Activated T-helper 1 cell treated with Interleukin-2 at 50 U/mL for 16 hours (primary cell): ENCODE measurements at places on chromosomes 7 and 10.

DNA sequence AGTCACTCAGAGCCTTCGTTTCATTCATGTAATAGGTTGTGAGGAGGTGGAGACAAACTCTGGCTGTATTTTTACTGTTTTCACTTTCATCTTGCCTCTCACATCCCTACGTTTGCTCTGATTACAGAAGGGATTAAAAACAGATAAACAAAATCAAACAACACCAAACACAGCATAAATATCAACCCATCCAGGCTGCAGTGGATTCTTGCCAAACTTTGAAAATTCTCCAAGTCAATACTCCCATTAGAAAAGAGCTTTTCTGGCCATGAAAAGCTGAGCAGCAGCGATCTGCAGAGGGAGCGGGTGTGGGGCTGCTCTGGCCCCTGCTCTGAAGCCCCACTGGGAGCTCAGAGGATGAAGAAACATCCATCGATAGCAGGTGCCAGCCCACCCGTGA lies 283.2 kb downstream of the WDR37 start:
- no peak for DNase-seq

DNA sequence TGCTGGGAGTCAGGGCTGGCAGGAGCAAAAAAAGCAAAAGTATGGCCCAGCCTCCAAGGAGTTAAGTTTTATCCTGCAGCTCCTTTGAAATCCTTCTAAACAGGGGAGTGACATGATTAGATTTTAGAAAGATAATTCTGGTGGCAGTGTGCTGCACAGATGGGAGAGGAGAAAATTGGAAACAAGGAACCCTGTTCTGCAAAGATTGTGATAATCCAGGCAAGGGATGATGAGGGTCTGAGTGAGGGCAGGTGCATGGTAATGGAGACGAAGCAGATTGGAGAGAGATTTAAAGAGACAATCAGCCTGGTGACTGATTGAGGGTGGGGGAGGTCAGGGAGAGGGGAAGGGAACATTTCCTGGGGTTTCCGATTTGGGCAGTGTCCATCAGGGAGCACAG lies 444.7 kb upstream of the PODXL start:
- DNase-seq: no peak

- no peak for DNase-seq
Measured at GRCh38 chr7:23349484-23350157, 50.5 kb downstream of the MALSU1 start.

- no peak for DNase-seq
Measured at GRCh38 chr7:11690395-11690794, 141.6 kb downstream of the THSD7A start.

DNA sequence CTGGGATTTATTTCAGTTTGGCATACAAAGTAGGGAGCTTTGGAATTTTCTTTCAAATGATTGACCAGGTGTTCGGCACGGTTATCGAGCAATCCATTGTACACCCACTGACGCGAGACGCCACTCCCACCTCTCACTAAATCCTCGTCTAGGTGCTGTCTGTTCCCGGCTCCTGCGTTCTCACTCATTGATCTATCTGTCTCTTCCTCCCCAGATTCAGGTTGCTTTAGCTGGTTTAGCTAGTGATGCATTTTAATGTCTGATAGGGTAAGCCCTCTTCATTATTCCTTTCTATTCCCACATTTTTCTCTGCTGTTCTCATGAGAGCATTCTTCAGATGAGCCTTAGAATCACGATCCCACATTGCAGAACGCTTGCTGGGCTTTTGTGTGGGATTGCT lies 91.7 kb downstream of the ELFN1 start:
- no peak for DNase-seq

DNA sequence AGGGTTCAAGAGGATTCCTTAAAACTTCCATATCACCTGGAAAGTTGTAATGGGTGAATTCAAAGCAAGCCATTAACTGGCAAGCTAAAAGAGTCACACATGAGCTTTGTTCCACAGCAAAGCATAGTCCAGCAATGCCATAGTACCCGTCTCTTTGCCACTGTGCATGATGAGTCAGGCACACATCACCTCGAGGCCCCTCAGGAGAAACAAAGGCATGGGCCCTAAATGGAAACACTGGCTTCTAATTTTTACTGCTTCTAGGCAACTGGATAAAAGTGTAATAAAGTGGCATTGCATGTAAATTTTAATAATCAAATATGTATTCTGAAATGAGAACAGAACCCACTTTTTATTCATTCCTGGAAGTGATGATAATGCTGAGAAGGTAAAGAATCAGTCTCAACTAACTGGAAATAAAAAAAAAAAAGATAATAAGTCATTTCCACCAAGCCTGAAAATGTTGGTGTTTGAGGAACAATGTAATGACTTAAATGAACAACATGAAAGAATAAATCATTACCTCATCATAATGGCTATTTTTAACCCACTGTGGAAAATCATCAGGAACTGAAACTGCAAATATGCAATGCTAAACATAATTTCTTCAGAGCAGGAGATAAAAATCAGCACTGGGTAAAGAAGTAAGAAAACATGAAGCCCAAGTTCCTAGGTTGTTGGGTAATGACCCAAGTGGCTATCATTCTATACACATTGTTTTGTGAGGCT lies 104.9 kb downstream of the CDK6 start:
- no peak for DNase-seq

GRCh38 chr7:90626013-90626412 lies 29.9 kb downstream of the CDK14 start:
- DNase-seq: no peak

GRCh38 chr7:139294241-139294640 lies 46.9 kb upstream of the FMC1 start:
- DNase-seq: no peak

DNA sequence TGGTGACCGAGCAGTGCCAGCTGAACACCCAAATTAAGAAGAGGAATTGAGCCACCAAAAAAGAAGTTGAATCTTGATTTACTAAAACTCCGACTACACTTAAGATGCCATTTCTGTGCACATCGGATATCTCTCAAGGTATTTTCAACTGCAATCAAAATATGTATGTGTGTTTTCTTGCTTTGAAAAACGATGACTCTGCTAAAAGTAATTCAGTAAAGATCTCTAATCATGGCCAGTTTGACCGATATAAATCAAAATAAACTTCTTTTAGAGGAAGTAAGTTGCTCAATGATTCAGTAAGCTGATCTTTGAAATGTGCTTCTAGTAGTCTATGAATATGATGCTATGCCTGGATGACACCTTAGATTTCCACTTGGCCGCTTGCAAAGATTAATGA lies 453.5 kb upstream of the TPK1 start:
- DNase-seq: no peak

GRCh38 chr7:92835851-92836488 lies 403 bp downstream of the CDK6 start:
- no peak for DNase-seq

- peak; percentile 16 for DNase-seq
Measured at GRCh38 chr7:150451833-150452461, 1.5 kb downstream of the GIMAP8 start.

DNA sequence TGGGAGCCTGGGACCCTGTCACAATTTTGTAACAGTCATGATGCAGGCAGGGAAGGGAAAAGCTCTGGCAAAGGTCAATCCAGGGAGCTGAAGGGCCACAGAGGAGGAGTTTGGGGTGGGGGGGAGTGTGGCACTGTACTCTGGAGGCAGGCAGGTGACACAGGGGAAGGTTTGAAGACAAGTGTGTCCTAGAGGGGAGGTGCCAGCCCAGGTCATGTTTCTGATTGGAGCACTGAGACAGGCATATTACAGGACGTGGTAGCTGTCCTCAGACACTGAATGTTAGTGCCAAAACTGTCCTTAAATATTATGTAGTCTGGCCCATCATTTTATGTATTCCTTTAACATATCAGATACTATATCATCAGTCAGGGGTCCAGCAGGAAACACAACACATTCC lies 75.6 kb upstream of the LRRC4 start:
- DNase-seq: no peak

DNA sequence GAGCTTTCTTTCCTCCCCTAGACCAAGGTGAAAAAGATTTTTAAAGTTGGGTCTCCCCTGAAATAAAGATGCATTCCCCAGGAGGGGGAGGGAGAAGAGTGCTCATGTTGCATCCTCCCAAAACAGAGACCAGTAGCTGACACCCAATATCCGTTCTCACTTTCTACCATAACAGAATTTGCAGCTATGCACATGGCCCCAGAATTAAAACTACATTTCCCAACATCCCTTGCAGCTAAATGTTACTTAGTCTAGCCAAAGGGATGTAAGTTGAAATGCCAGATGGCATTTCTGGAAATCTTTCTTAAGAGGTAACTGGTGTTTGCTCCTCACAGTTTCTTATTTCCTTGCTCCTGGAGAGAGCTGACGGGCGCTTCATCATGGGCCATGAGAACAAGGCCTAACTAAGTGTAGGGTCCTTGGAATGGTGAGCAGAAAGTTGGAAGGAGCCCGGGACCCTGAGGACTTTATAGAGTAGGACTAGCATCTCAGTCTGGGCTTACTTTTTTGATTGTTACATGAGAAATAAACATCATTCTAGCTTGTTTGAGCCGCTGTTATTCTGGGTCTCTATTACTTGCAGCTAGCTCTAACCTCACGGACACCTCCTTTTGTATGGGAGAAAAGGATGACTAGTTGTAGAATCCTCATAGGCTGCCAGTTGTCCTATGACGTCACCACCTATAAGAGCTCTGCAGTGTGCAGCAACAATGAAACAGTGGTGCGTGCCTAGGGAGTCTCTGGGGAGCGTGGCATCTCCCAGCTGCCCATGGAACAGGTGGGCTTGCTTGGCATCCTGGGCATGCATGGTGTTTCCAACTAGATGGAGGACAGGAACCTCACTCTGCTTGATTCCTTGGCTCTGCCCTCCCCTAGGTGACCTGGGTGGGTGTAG lies 46.1 kb upstream of the EXOC6 start:
- DNase-seq: no peak
